Mesothelial cell of epicardium (in vitro differentiated cells): ENCODE measurements at places on chromosomes 2 and 18.

DNA sequence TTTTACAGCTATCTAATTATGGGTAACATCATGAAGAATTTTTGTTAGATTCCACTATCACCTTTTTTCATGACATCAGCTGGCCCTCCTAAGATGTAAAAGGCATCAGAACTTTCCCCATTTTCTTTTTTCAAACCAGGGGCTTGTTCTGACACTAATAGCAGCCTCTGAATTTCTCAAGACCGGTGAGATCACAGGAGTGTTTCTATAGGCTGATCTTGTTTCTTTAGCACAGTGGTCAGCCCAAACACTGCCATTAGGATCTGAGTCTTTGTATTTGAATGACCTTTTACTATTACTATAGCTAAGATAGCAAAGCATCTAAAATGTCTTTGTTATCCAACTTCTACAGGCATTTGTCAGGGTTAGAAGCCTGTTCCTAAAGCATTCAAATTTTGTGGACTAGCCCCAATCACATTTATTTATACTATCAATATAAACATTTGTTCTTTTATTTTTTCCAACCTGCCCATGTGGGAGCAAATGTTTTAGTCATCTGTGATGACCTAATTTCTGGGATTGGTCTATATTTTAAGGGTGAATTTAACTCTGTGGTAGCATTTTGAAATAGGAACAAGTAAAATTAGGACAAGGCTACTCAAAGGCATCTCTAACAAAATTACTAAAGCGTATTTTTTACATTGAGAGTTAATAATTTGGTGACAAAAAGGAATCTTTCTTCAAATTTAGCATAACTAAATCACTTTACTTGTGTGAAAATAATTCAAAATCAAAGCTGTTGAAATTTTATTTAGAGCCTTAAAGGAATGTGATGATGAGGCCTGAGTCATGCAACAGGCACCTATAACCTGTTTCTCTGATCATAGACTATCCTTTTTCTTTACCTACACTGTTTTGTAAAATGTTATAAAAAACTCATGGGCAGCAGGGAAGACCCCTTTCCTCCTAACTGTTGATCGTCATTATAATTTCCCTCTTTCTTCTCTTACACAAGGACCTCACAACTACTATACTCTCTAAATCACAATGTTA is 39.3 kb downstream of the ZAP70 start:
- no peak for DNase-seq

DNA sequence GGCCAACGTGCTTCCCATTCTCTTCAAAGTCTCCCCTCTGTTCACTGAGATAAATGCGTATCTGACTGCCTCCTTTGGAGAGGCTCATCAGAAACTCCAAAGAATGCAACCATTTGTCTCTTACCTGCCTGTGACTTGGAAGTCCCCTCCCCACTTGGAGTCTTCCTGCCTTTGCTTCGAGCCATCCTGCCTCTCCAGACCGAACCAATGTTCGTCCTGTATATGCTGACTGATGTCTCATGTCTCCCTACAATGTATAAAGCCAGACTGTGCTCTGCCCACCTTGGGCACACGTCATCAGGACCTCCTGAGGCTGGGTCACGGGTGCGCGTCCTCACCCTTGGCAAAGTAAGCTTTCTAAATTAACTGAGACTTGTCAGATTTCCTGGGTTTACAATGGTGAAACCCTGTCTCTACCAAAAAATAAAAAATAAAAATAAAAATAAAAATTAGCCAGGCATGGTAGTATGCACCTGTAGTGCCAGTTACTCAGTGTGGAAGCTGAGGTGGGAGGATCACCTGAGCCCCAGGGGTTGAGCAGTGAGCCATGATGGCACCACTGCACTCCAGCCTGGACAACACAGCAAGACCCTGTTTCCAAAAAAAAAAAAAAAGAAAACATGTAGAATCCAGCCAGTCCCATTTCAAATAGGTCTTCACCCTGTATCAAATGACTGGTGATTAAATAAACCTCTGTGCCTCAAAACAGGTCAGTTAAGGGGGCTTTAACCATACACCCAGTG is 29.0 kb downstream of the HDLBP start:
- no peak for DNase-seq

DNA sequence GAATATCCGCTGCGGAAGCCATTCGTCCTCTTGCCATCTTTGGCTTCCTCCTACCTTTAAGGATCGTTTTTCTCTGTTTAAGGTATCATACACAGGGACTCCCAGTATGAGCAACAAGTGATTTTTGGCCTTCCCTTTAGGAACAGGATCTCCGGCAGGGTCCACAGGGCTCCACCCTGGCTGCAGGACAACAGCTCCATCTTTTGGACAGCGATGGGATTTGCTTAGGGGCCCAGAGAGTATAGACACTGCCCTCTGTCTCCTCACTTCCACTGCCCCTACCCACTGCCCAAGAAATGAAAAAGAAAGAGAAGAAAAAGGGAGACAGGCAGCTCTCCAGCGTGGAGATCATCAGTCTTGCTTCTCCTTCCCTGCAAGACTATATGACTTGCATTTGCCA is 224.5 kb downstream of the UXS1 start:
- DNase-seq = no peak

DNA sequence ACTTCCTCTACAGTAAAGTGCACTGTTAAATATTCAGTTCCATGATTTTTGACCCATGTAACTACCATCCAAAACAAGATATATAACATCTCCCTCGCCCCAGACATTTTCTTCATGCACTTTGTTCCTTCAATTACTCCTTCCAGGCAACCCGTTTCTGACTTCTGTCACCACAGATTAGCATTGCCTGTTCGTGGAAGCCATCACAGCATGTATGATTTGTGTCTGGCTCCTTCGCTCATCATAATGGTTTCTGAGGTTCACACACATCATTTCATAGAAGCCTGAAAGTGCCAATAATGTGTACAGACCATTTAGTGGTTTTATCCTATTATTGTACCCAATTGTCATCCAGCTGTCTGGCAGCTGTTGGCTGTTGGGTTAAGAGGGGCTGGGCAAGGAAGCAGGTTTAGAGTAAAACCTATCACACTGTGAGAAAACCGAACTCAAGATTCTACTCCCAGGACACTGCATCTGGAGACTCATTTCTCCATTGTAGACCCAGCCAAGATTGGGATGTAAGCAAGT is 16.1 kb downstream of the ARHGAP28 start:
- DNase-seq = no peak

- DNase-seq = no peak
These were observed 941.1 kb upstream of the FANCL start for GRCh38 chr2:59182249-59182648.

DNA sequence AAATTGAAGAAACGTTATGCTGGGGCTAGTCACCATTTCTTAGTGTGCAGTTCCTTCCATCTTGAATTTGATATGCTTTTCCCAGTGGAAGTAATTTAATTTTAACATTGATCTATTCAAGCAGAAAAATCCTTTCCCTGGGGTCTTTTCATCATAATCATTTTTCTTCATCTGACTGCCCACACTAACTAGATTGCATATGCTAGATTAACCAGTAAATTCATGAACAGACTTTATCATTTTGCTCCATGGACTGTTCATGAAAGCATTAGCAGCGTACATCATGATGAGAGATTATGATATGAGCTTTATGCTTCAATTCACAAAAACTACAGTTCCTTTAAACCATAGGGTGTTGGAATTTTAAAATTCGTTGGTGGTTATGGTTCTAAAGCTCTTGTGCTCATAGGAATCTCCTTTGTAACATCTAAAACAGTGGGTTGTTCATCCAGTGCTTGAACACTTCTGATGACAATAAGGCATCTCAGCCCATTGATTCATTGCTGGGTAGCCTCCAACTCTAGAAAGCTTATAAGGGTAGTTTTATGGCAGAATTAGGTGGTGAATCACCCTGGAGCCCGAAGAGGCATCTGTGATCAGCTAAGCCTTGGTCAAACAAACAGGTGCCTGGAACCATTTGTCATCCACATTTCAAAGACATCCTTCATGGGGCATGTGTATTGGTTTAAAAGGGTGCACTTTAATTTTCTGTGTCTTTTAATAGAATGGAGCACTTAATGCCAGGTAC is 77.2 kb upstream of the NDUFV2 start:
- no peak for DNase-seq
